ENCODE measurements at places on chromosomes 2 and 18. TPM values are rescaled to one million over a fixed set of nuclear protein-coding genes. Genes with fewer than 3 reads are reported as not detected.

Gene HJURP
- total RNA-seq, result 1.5 TPM

DNA sequence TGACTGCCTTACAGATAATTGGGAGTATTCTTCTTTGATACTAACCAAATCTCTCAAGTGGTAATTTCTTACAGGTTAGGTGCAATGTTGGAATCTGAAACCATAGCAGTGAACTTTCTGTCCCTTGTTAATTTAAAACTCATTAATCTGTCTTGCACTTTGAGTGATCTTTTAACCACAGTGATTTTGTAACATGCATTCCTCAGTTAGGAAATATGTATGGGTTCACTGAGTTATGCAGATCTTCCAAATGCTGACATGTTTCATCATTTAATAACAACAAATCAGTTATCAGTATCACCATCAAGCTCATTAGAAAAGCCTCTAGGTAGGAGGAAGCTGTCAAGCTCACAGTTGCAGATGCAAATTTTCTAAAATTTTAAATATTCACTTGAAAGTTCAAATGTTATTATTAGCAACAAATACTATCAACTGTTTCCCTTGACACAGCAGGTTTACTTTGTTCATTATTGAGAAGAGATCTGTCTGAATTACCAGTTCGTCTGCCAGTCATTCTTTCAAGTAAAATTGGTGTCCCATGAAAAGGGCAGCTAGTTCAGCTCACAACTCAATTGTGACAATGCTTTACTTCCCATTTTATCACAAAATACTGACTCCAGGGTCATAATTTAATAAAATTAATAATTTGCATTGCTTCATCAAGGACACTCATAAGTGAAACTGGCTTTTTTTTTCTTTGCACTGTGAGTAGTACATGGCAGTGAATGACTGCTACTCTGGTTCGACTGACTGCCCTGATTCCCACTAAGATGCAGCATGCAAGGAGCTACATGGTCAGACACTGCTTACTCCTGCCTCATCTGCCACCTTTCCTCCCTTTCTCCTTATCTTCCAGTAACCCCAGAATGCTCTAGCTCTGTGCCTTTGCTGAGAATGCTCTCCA lies 31.6 kb downstream of the SUCLG1 start:
- no peaks in the 10 kb centered on the region for H3K27me3 ChIP-seq
- no peak overlapping the region for H3K4me3 ChIP-seq
- peaks cover 92% of the 10 kb centered on the region for H3K36me3 ChIP-seq
- H3K27ac ChIP-seq, result no peak overlapping the region

DNA sequence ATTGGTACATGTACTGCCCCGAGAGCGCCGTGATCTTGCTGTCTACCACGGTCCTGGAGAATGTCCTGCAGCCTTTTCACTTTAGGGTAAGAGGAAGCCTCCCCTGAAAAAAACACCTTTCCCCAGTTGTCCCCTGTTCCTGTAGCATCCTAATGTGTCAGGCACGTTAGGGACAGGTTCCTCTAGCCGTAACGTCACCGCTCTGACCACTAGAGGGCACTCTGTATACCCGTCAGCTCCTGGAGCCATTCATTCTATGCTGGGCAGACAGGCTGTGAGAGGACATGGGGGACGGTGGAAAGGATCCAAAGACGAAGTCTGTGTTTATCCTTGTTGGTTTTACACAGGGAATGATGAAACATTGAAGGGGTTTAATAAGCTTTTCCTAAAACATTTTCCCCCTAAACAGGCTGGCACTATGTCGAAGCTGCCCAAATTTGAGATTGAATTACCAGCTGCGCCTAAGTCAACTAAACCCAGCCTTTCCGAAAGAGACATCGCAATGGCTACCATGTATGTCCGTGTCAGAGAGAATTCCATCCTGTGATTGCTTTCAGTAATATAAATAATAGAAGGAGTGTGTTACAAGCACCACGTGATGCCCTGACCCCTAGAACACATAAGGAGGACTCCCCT lies 12.7 kb downstream of the RMC1 start:
- no peak overlapping the region for H3K4me3 ChIP-seq
- peaks cover 10% of the 10 kb centered on the region for H3K4me1 ChIP-seq
- no peak overlapping the region for H3K27ac ChIP-seq
- no peaks in the 10 kb centered on the region for H3K27me3 ChIP-seq

GRCh38 chr2:97918818-97919217 lies 76.9 kb downstream of the TMEM131 start:
- no peak overlapping the region for H3K4me3 ChIP-seq
- H3K4me1 ChIP-seq, result no peaks in the 10 kb centered on the region
- peaks cover 5% of the 10 kb centered on the region for H3K36me3 ChIP-seq
- no peaks in the 10 kb centered on the region for H3K27me3 ChIP-seq
- no peak for DNase-seq

DNA sequence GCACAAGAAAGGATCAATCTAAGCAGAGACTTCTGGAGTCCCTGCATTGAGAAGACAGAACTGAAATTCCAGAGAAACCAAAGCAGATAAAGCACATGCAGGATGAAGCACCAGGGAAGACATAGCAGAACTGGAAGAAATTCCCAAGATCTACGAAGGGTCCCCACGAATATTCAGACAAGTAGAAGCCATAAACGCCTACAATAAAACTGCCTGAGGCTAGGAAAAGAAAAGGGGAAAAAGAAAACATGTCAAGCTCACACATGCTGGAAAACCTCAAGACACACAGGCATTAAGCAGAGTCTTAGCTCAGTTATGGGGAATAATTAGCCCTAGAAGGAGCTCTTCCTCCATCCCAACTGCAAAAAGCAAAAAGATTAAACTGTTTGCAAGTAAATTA lies 171.2 kb downstream of the NBAS start:
- no peak for DNase-seq
- H3K36me3 ChIP-seq, result peaks cover 26% of the 10 kb centered on the region
- no peaks in the 10 kb centered on the region for H3K4me1 ChIP-seq
- no peak overlapping the region for H3K27ac ChIP-seq
- no peak overlapping the region for H3K4me3 ChIP-seq
